ENCODE measurements at places on chromosomes 11 and 22. TPM values are rescaled to one million over a fixed set of nuclear protein-coding genes. Genes with fewer than 3 reads are reported as not detected.

Gene HEPHL1
- 0.05 TPM for total RNA-seq

Gene CHADL
- 1.1 TPM for total RNA-seq

Gene PIH1D2
- 3.1 TPM for total RNA-seq

Gene RFPL1
- not detected for total RNA-seq

Gene PLEKHB1
- 15.7 TPM for total RNA-seq

Gene WNT11
- 18.2 TPM for total RNA-seq

Gene ST14
- 71.7 TPM for total RNA-seq

Gene OR5D14
- total RNA-seq, result not detected

Gene CELSR1
- 27.8 TPM for total RNA-seq

Gene OR52N2
- not detected for total RNA-seq

Gene GTSE1
- total RNA-seq, result 12.3 TPM

Gene C22orf42
- total RNA-seq, result 4.6 TPM

Gene KIRREL3
- total RNA-seq, result 1.00 TPM

Gene CD6
- total RNA-seq, result 0.70 TPM

Gene RCOR2
- total RNA-seq, result 8.1 TPM

Gene SEPTIN5
- total RNA-seq, result 45.7 TPM

Gene GLB1L2
- total RNA-seq, result 5.5 TPM

Gene MN1
- 1.7 TPM for total RNA-seq

Gene TMEM151A
- 2.1 TPM for total RNA-seq

Gene PANX3
- not detected for total RNA-seq

Gene TMEM138
- total RNA-seq, result 35.3 TPM

Gene C11orf91
- total RNA-seq, result not detected

Gene GCAT
- total RNA-seq, result 22.3 TPM

Gene MMP27
- not detected for total RNA-seq

Gene LRRN4CL
- total RNA-seq, result 1.0 TPM

Gene SLC36A4
- total RNA-seq, result 18.9 TPM

Gene SPI1
- not detected for total RNA-seq

Gene BEST1
- total RNA-seq, result 0.31 TPM

Gene SAA4
- not detected for total RNA-seq

Gene TYR
- 6.2 TPM for total RNA-seq

Gene SMTNL1
- not detected for total RNA-seq

Gene NXPE4
- not detected for total RNA-seq

Gene PTPRJ
- total RNA-seq, result 21.6 TPM

Gene OR9G4
- total RNA-seq, result not detected

Gene IL17REL
- not detected for total RNA-seq

Gene UPK3A
- 0.62 TPM for total RNA-seq

Gene CCDC89
- total RNA-seq, result 0.19 TPM

Gene CHCHD10
- 87.2 TPM for total RNA-seq

Gene FAM83F
- 37.5 TPM for total RNA-seq

Gene PTPMT1
- total RNA-seq, result 58.4 TPM

Gene GDPD4
- not detected for total RNA-seq

Gene ELFN2
- 1.3 TPM for total RNA-seq

Gene APOA1
- total RNA-seq, result 626 TPM

Gene ADORA2A
- total RNA-seq, result 7.2 TPM

Gene FXYD2
- total RNA-seq, result 57.5 TPM

Gene CADM1
- 102 TPM for total RNA-seq

Gene TRPC6
- 0.48 TPM for total RNA-seq

Gene ARHGAP42
- 22.6 TPM for total RNA-seq

Gene TRIM49
- total RNA-seq, result not detected

Gene SPINDOC
- 33.7 TPM for total RNA-seq

Gene BARX2
- total RNA-seq, result 186 TPM

Gene KRTAP5-6
- not detected for total RNA-seq

Gene LINC01488
- total RNA-seq, result not detected

Gene OR52E8
- not detected for total RNA-seq

All from type B pancreatic cell (in vitro differentiated cells).